Immature natural killer cell (primary cell): ENCODE measurements at places on chromosomes 12 and 14.

GRCh38 chr14:87508333-87508732 lies 484.6 kb downstream of the GALC start:
- DNase-seq, result no peak

DNA sequence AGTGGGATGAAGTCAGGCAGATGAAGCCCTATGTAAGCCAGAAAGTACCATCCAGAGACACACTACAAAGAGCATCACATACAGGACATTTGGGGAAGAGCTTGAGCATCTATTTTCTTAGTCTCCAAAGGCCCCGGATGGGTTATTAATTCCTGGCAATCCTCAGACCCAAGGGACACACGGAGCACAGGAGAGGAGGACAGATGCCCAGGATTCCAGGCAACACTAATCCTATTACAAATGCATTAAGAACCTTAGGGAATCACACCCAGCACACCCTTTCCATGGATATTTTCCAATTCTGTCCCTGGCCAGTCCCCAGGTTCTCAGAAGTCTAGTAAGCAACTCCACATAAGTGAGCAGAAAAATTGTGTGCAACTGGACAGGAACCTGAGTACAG lies 65.9 kb downstream of the CMKLR1 start:
- DNase-seq, result no peak

DNA sequence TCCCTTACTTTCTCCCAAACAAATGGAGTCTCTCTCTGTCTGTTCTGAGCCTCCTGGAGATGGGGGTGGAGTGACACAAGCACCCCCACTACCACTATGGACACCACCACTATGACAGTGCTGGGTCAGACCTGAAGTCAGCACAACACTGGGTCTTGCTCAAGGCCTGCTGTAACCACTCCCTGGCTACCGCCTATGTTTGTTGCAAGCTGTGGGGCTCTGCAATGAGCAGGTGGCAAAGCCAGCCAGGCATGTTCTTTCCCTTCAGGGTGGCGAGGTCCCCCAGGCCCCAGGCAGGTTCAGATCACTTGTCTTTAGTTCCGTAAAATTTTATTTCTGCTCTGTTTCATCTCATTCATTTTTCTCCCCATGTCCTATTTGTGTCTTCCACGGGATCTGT lies 349.8 kb downstream of the TMEM121 start:
- no peak for DNase-seq

GRCh38 chr14:68322940-68323620 lies 469.8 kb downstream of the ZFP36L1 start:
- DNase-seq, result no peak

- no peak for DNase-seq
Observed at GRCh38 chr12:17203497-17203896, 597.5 kb upstream of the LMO3 start.

- no peak for DNase-seq
Observed at GRCh38 chr12:71708658-71709057, 22.8 kb downstream of the TMEM19 start.

GRCh38 chr12:71010143-71010479 lies 89.6 kb upstream of the PTPRR start:
- no peak for DNase-seq
